ENCODE measurements at places on chromosomes 16 and 17.

- no peak for DNase-seq
Observed at GRCh38 chr16:46922239-46922638, 38.1 kb downstream of the GPT2 start.

DNA sequence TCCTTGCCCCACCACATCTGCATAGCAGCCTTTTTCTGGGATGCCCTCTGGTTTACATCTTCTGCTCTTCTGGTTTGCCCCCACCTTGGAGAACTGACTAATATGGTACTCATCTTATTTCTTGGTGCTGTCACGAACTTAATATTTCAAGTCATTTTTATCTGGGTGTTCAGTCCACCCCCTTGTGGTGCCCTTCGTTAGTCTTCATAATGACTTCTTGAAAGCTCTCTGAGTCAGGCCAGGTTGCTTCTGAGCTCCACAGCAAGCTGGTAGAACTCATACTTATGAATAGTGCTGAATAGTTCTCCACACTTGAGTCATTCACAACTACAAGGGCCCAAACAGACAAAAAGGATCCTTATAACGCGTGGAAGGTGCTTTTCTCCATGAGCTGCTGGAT is 35.8 kb upstream of the TEKT3 start:
- DNase-seq = no peak

- DNase-seq = no peak
Observed at GRCh38 chr17:7634384-7634783, 4.4 kb downstream of the SHBG start.

DNA sequence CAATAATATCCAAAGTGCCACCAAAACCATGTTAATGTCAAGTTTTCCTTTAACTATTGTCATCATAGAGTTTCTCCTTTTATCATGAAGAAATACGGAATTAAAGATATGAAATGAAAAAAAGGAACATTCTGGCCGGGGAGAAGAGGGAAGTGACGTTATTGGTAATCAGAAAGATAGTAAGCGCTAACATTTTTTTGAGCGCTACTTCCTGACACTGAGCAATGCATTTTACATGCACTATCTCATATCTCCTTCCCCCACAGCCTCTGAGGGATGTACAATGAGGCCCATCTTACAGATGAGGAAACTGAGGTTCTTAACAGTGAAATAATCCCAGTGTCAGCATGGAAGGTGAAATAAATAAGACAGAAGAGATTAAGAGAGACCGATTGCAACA is 410.9 kb downstream of the SOX9 start:
- no peak for DNase-seq

DNA sequence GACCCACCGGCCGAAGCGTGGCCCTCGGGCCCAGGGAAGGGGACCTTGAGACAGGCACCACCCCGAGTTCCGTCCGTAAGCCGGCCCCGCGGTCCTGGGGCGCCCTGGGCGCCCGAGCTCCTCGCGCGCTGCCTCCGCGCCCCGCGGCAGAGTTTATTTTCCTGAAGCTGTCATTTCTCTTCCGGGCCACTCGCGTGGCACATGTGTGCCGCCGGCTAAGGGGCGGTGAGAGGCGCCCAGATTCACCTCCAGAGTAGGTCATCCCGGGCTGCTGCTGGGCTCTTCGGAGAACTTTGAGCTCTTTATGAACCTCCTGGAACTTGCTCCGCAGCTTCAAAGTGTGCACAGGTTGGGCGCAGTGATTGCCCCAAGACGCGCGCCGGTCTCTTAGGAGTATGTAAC is 489 bp downstream of the ZC3H18 start:
- DNase-seq = peak; percentile 23

GRCh38 chr17:34000639-34001038 is 254.4 kb upstream of the CCL2 start:
- DNase-seq = no peak

DNA sequence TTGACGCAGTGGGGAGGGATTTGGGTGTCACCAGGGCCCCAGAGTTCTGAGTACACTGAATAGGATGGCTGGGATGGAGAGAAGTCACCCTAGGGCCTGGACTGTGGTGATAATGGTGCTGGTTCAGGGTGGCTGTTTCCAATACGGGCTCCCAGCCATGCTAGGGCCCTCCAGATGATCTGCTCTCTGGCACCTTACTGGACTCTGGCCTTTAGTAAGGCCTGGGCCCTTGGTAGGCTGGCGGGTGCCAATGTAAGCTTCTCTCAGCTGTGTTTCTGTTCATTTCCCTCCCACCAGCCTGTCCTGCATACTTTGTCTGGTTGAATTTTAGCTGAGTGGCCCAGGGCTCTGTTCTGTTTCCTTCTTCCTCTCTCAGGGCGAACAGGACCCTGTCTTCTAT is 2.8 kb downstream of the PLA2G15 start:
- no peak for DNase-seq

GRCh38 chr17:62562656-62563055 is 64.8 kb upstream of the MRC2 start:
- no peak for DNase-seq

DNA sequence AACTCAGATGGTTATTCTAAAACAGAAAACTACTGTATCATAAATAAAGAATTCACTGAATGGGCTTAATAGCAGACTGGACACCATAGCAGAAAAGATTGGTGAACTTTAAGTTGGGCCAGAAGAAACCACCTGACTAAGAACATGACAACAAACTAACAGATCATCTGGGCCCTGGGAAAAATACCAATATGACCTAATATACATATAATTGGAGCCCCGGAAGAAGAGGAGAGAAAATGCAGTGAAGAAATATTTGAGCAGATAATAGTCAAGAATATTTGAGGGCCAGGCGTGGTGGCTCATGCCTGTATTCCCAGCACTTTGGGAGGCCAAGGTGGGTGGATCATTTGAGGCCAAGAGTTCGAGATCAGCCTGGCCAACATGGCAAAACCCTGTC is 25.5 kb upstream of the SDK2 start:
- no peak for DNase-seq

GRCh38 chr17:42608305-42609181 is 631 bp downstream of the RETREG3 start:
- DNase-seq = no peak

GRCh38 chr17:17613708-17614114 is 22.2 kb upstream of the PEMT start:
- DNase-seq = peak; percentile 35

DNA sequence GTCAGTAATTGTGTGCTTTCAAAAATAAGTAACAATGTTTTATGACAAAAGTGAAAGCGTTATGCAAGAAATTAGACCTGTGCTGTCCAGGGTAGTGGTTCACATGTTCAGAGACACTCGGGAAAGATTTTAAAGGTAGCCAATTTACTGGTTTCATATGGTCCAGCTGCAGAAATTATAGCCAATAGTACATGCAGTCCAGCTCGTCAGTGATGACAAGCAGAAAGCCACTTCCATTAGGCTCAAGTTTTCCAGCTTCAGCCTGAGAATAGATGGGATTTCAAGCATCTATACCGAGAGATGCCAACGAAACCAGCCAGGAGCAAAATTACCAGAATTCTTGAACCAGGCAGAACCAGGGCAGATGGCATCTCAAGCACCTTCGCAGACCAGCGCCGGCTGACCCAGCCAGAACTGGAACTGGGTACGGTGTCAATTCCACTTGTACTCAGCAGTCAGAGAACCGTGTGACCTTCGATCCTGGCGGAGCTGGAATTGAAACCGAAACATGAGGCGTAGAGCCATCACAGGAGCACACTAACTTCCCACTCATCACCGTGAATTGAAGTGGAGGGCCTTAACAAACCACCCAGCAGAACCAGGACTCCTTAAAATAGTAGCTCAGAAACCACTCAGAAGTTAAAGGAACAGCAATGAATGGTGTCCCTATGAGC is 207.9 kb upstream of the HSBP1 start:
- no peak for DNase-seq

DNA sequence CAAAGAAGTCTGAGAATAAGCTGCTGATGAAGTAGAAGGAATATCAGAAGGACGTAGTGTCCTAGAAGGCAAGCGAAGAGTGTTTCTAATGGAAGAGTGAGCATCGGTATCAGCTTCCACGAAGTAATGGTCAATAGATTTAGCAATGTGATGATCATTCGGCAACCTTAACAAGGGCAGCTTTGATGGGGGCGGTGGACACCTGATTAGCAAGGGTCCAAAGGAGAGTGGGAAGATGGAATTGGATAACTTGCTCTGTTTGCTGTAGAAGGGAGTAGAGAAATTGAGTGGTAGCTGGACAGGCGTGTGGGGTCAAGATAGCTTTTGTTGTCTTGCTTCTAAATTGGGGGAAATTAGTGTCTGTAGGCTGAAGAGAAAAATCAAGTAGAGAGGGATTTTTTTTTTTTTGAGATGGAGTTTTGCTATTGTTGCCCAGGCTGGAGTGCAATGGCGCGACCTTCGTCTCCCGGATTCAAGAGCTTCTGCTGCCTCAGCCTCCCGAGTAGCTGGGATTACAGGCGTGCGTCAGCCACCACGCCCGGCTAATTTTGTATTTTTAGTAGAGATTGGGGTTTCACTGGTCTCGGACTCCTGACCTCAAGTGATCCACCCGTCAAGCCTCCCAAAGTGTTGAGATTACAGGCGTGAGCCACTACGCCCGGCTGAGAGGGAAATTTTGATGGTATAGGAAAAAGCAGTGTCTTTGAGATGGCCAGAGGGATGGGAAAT is 13.9 kb upstream of the HES7 start:
- no peak for DNase-seq

GRCh38 chr17:82444284-82444893 is 6.2 kb downstream of the CYBC1 start:
- no peak for DNase-seq

- DNase-seq = no peak
Observed at GRCh38 chr17:4959261-4959965, 8.2 kb downstream of the SPAG7 start.

DNA sequence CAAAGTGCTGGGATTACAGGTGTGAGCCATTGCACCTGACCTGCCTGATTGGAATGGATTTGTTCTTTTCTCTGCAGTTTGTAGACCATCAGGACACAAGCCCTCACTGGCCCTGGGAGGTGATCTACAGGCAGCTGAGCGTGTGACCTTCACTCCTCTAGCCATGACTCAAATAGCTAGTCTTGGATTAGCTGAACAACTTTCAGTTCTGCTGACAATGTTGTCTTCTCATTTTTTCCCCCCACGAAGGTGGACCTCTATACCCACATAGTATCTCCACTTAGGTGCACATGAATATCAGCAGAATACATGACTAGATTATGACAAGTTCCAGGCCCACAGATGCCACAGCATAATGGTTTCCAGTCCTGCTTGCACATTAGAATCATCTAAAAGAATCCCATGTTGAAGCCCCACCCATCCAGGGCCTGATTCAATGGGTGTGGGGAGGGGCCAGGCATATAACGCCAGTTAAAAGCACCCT is 36.8 kb downstream of the HS3ST3B1 start:
- no peak for DNase-seq

DNA sequence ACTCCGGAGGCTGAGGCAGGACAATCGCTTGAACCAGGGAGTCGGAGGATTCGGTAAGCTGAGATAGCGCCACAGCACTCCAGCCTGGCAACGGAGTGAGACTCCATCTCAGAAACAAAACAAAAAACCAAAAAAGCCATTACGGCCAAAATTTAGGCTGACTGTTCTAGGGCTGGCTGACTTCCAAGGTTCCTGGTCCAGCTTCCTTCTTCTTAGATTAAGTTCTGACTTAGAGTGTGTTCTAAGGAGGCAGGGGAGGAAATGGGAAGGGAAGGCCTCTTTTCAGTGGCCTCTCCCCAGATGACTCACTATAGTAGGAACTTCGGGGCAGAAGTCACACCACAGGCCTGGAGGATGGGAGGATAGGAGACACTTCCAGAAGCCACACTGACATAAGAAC is 27.7 kb upstream of the CLEC18B start:
- DNase-seq = no peak

DNA sequence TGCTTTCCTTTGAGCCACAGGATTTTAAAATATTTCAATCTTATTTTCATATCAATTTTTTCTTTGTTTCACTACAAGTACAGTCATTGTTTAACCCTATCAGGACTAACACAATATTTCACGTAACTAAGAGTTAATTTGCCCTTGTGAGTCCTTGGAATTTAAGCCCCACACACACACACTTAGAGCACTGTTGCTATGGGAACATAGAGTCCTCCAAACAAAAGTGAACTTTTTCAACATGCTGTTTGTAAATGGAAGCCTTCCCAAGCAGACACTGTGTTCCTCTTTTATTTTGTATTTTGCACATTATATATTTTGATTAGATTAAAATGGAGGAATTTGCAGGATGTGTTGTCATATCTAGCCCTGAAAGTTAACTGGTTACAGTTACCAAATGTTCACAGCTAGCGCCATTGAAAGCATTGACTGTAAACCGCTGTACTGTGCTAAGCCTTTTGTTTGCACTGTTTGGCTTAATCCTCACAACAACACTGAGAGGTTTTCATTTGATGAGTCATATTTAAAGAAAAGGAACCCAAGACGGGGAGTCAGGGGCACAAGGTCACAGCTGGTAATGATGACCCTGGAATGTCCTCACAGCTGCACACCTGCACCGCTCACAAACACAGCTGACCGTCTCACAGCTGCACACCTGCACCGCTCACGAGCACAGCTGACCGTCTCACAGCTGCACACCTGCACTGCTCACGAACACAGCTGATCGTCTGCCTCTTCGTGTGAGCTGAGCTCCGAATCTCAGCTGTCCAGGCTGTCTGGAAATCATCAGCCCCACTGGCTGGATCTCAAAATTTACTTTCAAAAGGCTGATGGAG is 6.3 kb downstream of the HSBP1 start:
- DNase-seq = no peak

DNA sequence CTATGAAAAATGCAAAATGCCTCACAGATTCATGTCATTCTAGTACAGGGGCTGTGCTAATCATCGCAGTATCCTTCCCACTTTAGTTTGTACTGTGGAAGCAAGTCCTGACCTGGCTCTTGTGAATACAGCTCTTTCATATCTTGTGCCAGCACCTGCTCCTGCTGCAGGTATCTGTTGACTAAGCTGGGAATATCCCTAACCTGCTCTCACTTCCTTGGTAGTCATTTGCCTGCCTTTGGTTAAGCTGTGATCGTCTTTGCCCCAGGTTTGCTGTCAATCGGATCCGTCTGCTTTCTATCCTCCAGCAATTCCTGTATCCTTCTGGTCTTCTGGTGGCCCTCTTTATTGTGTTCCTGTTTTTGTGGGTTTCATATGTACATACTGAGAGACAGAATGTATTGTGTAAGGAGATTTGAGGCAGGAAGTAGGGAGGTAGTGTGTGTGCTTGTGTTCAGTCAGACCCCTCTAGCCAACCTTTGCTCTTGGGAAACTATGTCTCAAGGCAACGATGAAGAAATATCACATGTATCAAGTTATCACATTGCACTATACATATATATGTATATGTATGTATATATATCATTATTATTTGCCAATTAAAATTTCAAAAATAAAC is 7.7 kb upstream of the GINS3 start:
- DNase-seq = no peak

All from CD4-positive, alpha-beta T cell treated with Interleukin-15 for 1 hour (primary cell).